Hematopoietic multipotent progenitor cell treated with erythropoietin and hydrocortisone succinate and interleukin-3 and kit ligand, for 8 days (in vitro differentiated cells): ENCODE measurements at places on chromosomes 4 and X.
A peak's percentile ranks its signal among the peaks of the same experiment; 100 is the strongest.

DNA sequence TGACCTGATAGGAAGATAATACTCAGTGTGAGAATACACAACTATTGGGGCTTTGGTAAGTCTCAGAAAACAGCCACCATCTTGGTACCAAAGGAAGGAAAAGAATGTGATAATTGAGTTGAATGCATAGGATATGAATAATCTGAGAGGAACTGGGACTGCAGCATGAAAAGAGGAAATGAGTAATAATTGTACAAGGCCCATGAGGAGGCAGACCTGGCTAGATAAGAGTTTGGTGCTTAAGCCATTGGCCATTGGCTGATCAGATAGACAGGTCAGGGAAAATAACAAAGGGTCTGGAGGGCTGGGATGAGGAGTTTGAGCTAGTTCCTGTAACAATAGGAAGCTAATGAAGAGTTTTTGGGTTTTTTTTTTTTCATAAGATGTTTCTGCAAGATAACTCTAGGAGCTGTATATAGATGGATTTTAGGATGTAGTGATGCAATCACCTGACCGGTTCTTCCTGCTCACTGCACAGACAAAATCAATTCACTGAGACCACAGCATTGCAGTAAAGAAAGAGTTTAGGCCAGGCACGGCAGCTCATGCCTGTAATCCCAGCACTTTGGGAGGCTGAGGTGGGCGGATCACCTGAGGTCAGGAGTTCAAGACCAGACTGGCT is 5.3 kb upstream of the TRMT2B start:
- DNase-seq, result peak; percentile 41

DNA sequence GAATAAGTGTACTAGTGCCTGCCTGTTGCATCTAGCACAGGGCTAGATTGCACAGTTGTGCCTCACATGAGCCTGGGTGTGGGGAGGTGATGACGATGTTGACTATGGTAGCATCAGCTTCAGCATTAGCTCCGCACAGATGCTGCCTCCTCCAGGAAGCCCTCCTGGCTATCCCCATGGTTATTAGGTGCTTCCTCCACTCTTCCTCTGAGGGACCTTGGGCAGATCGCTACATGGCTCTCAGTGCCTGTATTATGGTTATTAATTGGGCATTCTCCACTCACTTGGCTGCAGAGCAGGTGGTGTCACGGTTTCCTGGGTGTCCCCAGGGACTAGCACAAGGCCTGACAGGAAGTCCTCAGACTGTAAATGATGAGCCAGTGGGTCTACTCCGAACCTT is 325.6 kb downstream of the ARHGAP10 start:
- no peak for DNase-seq

DNA sequence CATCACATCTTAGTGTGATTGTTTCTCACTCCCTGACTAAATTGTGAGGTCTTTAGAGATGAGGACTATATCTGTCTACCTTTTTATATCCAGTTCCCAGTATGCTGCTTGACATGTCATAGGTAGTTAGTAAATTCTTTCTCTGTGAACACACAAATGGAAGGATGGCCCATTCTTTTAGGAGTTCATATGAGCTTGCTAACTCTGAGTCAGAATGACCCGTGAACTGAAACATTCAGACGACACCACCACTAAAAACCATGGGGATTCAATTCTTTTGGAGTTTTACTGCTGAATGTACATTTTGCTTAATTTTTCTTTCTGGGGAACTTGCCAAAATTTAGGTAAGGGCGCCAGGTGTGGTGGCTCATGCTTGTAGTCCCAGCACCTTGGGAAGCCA is 13.9 kb downstream of the OFD1 start:
- no peak for DNase-seq

DNA sequence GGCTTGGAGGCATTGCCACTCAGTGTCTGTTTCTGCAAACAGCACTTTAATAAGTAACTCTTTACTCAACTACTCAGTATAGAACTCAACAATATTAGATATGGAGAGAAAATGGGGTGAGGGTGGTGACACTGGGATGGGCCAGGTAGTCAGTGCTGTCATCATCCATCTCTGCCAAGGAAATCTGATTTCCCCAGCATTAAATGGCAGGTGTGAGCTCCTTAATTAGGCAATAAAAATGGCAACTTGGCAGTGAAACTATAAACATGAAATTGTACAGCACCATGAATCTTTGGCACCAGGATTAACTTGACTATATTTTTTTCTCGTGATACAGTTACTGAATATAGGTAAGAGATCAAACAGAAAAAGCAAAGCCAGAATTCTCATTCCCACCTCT is 146.2 kb downstream of the GLRA2 start:
- no peak for DNase-seq

DNA sequence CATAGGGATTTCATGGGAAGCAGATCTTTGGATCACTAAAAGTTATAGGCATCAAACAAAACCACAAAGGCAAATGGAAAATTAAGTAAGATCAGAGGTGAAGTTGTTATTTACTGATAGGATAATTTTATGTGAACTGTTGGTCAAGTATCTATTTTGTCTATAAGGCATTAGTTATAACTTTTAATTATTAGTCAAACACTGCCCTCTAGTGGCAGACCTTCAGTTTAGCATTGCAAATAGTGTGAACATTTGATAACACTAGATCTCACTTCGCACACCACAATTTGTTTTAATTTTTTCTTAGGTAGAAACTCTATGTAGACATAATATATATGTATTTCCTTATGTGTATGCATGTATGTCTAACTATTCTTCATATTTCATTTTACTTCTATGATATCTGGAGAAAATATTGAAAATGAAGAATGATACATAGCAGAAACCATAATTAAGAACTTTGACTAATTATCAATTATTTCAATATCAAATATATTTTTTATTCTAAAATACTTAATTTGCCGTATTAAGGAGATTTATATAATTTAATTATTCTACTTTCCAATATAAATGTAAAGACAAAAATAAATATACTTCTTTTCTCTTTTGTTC is 214.5 kb upstream of the TACR3 start:
- peak; percentile 67 for DNase-seq

DNA sequence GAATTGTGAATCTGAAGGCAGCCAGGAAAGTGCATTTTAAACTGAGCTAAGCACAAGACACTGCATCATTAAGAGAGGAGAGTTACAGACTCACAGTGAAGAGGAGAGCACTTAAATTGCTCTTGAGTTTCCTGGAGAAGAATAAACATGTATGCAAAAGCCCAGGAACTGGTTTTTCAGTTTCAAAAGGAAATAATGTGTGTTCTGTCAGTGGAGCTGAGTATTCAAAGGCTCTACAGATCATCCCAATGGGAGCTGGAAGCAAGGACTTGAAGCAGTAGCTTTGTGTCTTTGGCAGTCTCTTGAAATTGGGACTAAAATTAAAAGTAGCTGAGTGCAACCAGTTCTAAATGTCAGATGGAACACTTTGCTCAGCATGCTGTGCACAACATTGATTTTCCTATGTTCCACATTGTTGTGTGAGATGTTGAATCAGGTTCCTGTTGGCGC is 147.5 kb upstream of the ANK2 start:
- no peak for DNase-seq

GRCh38 chr4:150540959-150541360 is 41.0 kb upstream of the MAB21L2 start:
- no peak for DNase-seq

DNA sequence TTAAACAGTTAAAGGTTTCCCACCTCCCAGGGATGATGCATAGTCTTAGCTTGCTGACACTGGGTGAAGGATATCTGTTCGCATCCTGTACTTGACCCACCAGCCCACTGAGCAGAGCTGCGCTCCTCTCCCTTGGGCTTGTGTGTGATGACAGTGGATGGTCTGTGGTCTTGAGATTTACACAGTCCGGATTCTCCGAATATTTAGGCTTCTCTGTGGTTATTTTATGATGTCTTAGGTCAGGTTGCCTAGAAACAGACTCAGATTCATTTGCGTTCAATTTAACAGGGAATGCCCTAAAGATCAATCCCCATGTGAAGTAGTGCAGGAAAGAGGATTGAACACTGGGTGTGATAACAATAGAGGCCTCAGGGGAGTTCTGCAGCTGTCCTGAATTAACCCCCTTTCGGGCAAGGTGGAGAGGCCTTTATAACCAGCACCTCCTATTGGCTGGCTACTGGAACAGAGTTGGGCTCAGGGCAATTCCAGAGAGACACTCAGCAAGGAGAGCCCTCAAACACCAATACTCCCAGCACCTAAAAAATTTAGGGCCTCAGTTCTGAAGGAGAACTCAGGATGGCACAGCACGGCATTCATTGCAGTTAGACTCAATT is 653.2 kb upstream of the GALNT7 start:
- no peak for DNase-seq

DNA sequence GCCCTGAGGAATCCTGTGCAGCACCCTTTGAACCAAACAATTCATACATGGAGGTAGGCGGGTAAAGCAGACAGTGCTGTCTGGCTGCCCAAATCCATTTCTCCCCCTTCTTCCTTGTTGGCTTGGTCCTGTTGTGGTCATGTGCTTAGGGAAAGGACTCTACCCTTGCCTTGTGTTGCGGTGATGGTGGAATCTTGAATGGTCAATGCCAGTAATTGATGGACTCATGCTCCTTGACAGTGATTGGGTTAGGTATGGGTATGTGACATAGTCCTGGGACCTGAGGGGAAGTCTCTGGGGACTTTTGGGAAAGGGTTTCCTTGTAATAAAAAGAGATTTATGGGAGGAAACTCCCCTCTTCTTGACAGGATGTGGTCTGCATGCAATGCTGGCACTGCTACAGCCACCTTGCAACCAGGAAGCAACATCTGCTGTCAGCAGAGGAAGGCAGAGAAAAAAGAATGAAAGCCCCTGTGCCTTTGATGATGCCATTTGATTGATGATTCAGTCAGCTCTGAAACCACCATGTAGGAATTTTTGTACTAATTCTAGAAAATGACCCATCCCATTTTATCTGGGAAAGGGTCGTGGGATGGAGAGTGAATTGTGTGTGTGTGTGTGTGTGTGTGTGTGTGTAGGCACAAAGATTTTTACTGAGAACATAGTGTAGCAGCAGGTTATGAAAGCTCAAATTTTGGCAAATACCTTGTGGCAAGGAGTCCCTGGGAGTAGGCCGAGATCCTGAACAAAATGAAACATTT is 30.0 kb upstream of the HUWE1 start:
- DNase-seq, result no peak

DNA sequence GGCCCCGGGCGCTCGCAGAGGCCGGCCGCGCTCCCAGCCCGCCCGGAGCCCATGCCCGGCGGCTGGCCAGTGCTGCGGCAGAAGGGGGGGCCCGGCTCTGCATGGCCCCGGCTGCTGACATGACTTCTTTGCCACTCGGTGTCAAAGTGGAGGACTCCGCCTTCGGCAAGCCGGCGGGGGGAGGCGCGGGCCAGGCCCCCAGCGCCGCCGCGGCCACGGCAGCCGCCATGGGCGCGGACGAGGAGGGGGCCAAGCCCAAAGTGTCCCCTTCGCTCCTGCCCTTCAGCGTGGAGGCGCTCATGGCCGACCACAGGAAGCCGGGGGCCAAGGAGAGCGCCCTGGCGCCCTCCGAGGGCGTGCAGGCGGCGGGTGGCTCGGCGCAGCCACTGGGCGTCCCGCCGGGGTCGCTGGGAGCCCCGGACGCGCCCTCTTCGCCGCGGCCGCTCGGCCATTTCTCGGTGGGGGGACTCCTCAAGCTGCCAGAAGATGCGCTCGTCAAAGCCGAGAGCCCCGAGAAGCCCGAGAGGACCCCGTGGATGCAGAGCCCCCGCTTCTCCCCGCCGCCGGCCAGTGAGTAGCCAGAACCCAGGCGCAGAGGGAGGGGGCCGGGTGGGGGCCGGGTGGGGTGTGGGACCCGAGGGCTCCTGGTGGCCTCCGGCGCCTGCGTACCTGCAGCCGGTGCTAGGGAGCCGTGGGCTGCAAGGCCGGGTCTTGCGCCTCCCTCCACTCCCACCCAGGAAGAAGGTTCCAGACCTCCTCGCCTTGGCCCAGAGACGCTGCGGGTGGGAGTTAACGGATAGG is 534 bp downstream of the MSX1 start:
- no peak for DNase-seq

- no peak for DNase-seq
Observed at GRCh38 chr4:48360285-48361011, 19.1 kb downstream of the SLAIN2 start.

GRCh38 chrX:19673375-19674040 is 158.2 kb upstream of the MAP3K15 start:
- peak; percentile 9 for DNase-seq

GRCh38 chr4:150867148-150867547 is 147.9 kb downstream of the LRBA start:
- peak; percentile 92 for DNase-seq

- no peak for DNase-seq
Observed at GRCh38 chr4:38802561-38803355, 1.8 kb downstream of the TLR1 start.

- no peak for DNase-seq
Observed at GRCh38 chr4:26892480-26893150, 32.0 kb downstream of the STIM2 start.

DNA sequence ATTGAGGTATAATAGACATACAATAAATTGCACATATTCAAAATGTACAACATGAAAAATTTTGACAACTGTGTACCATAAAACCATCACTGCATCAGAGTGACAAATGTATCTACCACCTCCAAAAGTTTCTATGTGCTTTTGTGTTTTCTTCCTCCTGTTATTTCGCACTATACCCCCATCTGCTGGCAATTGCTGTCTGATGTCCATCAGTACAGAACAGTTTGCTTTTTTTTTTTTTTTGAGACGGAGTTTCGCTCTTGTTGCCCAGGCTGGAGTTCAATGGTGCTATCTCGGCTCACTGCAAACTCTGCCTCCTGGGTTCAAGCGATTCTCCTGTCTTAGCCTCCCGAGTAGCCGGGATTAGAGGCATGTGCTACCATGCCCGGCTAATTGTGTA is 154.3 kb upstream of the GIMD1 start:
- no peak for DNase-seq

GRCh38 chrX:13721819-13722519 is 12.5 kb downstream of the TRAPPC2 start:
- peak; percentile 65 for DNase-seq

GRCh38 chrX:11329021-11329420 is 35.8 kb downstream of the AMELX start:
- DNase-seq, result no peak

DNA sequence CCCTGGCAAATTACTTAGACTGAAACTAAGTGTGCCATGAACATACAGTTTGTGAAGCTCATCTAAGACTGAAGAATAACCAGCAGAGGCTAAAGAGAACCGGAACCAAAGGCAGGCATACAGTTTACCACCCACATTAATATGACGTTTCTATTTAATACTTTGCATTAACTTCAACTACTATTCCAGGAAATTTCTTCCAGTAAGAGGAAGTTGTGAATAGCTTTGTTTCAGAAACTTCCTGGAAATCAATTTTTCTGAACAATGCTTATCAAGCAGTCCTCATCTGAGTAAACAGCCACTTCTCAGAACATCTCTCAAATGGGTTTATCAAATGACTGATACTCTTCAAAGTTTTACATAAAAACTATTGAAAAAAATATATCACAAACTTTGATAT is 252.7 kb downstream of the OPHN1 start:
- DNase-seq, result peak; percentile 68

- no peak for DNase-seq
Observed at GRCh38 chrX:39653691-39654090, 444.1 kb downstream of the BCOR start.

DNA sequence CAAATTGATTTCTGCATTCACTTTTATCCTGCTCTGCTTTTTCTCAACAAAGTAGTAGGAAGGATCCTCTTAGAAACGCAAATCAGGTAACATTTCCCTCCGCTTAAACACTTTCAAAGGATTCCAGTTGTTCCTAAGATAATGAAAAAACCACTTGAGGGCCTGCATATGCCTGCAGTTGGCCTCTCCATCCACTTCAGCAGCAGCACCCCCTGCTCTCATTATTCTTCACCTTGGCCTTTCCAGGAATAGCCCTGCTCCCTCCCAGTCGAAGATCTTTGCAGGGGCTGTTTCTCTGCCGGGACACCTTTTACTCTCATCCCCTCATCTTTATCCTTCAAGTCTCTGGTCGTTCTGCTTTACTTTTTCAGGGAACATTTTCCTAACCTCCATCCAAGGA is 314.0 kb downstream of the INPP4B start:
- DNase-seq, result no peak
